Stimulated activated CD8-positive, alpha-beta memory T cell treated with anti-CD3 and anti-CD28 coated beads, Interleukin-2, amount 100 ng/mL, for 48 hours (primary cell): ENCODE measurements at places on chromosomes 11 and 22.

GRCh38 chr11:1673446-1674172 lies 23.4 kb upstream of the KRTAP5-6 start:
- DNase-seq = no peak

DNA sequence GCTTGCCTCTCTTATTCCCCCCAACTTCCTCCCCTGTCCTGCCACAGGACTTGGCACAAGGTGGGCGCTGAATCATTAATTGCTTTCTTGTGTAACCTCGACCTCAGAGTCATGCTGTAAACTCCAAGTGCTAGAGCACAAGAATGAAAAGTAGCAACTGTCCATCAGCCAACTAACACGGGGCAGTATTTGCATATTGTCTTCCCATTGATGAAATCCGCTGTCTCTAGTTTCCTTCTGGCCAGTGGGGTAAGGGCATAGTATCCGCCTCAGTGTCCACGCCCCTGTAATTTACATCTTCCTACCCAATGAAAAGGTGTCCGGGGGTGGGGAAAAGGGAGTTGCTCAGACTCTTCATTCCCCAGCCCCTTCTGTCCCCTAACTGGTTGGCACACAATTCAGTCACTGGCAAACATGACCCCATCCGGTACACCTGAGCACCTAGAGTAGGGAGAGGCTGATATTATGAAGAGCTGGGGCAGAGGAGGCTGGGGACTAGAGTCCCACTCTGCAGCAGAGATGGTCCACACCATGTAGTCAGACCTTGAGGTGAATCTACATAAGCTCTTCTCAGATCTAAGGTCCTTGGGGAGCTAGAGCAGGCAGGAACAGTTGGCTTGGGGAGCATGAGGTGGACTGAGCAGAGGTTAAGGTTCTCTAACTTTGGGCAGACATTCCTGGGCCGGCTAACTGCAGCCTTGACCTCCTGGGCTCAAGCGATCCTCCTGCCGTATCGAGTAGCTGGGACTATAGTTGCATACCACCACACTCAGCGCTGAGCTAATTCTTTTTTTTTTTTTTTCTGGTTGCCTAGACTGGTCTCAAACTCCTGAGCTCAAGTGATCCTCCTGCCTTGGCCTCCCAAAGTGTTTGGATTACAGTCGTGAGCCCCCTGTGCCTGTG lies 6.8 kb upstream of the GGA1 start:
- no peak for DNase-seq

DNA sequence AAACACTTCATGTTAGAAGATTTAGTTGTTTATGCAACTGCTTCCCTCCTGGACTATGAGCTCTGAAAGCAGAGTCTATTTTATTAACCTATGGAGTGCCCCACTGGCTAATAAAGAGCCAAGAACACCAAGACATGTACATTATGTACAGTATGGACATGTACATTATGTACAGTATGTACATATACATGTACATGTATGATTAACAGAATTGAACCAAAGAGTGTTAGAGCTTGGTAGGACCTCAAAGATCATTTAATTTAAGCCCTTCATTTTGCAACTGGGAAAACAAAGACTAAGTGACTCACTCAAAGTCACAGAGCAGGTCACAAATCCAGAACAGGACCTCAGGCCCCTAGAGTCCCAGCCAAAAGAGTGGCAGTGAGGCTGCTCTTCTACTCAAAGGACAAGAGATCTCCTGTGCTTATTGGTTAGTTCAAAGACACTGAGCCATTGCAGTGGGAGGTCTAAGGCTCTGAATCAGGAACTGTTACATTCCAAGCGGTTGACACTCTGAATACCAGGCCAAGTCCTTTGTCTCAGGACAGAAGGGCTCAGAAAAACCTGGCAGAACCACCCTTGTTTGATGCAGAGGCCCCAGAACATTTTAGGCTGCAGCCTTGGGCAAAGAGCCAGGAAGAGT lies 103.8 kb downstream of the FAM168A start:
- no peak for DNase-seq

GRCh38 chr11:92885600-92885999 lies 83.9 kb upstream of the MTNR1B start:
- DNase-seq = no peak

GRCh38 chr11:79039122-79039521 lies 401.7 kb downstream of the TENM4 start:
- DNase-seq = no peak
